ENCODE measurements at places on chromosomes 5 and 9. TPM values are rescaled to one million over a fixed set of nuclear protein-coding genes. Genes with fewer than 3 reads are reported as not detected.

OR1Q1 gene
- not detected for total RNA-seq

PCDHB9 gene
- 1.8 TPM for total RNA-seq

- DNase-seq, result no peak
- no peak overlapping the region for H3K27ac ChIP-seq
- no peak overlapping the region for H3K4me3 ChIP-seq
- H3K36me3 ChIP-seq, result no peaks in the 10 kb centered on the region
- H3K27me3 ChIP-seq, result peaks cover 29% of the 10 kb centered on the region
Observed at GRCh38 chr5:10982626-10983025, 221.6 kb upstream of the DAP start.

DNA sequence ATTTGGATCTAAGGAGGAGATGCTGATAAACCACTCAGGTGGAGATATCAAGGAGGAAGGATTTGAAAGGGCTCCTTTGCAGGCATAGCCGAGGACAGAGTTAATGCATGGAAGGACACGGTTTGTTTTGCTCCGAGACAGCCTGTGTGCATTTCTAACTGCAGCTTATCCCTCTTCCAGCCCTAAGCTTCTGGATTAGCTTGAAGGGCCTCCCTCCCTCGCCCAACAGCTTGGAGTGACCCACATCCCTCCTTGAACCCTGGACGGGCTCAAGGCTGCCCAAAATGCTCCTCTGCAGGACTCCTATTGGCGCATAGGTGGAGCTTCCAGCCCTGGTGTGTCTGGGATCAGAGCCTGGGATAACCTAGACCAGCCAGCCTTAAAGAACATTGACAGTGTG lies 66.7 kb downstream of the PPARGC1B start:
- DNase-seq, result no peak
- H3K4me1 ChIP-seq, result peaks cover 40% of the 10 kb centered on the region
- no peaks in the 10 kb centered on the region for H3K36me3 ChIP-seq
- no peaks in the 10 kb centered on the region for H3K27me3 ChIP-seq
- H3K4me3 ChIP-seq, result no peak overlapping the region

GRCh38 chr9:107976767-107977166 lies 487.2 kb upstream of the KLF4 start:
- no peak for DNase-seq
- no peak overlapping the region for H3K4me3 ChIP-seq
- H3K27me3 ChIP-seq, result no peaks in the 10 kb centered on the region
- peaks cover 15% of the 10 kb centered on the region for H3K4me1 ChIP-seq

GRCh38 chr5:169629847-169630548 lies 7.1 kb upstream of the DOCK2 start:
- peaks cover 54% of the 10 kb centered on the region for H3K4me1 ChIP-seq
- H3K27ac ChIP-seq, result peak overlapping the region; percentile 29
- H3K27me3 ChIP-seq, result no peaks in the 10 kb centered on the region
- H3K4me3 ChIP-seq, result peak overlapping the region; percentile 10
- peak; percentile 90 for DNase-seq
- no peaks in the 10 kb centered on the region for H3K36me3 ChIP-seq

GRCh38 chr9:81619353-81620001 lies 69.9 kb downstream of the TLE1 start:
- no peaks in the 10 kb centered on the region for H3K27me3 ChIP-seq
- no peak overlapping the region for H3K4me3 ChIP-seq
- no peak for DNase-seq
- H3K4me1 ChIP-seq, result no peaks in the 10 kb centered on the region
- H3K36me3 ChIP-seq, result peaks cover 36% of the 10 kb centered on the region
- H3K27ac ChIP-seq, result no peak overlapping the region

DNA sequence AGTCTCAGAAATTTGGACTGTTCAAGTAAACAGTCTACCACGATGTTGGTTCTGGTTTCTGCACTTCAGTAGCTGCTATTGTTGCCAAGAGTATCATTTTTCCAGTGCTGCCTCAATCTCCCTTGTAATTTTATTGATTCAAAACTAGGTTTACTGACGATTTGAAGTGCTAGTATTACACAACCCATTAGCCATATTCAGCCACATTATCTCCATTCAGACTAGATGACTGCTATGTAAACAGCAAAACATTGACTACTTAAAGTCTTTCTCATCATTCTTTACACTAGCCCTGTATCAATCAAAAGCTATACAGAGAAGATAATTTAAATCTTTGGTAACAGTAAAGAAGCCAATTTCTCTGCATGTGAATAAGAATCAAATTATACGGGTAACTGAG lies 102.0 kb upstream of the TSLP start:
- H3K4me1 ChIP-seq, result peaks cover 9% of the 10 kb centered on the region
- H3K4me3 ChIP-seq, result no peak overlapping the region
- H3K27me3 ChIP-seq, result no peaks in the 10 kb centered on the region
- DNase-seq, result no peak
- no peak overlapping the region for H3K27ac ChIP-seq
- no peaks in the 10 kb centered on the region for H3K36me3 ChIP-seq

DNA sequence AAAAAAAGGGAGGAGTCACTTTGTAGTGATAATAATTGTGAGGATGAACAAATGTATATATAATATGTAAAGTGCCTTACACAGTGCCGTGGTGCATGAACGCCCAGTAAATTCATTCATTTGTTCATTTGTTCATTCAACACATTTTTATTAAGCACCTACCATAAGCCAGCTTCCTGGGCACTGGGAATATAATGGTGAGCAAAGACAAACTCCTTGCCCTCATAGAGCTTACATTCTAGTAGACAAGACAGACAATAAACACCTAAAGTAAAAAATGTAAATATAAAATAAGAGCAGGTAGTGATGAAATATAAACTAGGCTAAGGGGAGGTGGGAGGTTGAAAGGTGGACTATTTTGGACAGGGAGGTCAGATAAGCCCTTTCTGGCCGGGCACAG lies 32.0 kb downstream of the SPRY4 start:
- H3K27ac ChIP-seq, result no peak overlapping the region
- no peak overlapping the region for H3K4me3 ChIP-seq
- H3K27me3 ChIP-seq, result no peaks in the 10 kb centered on the region

DNA sequence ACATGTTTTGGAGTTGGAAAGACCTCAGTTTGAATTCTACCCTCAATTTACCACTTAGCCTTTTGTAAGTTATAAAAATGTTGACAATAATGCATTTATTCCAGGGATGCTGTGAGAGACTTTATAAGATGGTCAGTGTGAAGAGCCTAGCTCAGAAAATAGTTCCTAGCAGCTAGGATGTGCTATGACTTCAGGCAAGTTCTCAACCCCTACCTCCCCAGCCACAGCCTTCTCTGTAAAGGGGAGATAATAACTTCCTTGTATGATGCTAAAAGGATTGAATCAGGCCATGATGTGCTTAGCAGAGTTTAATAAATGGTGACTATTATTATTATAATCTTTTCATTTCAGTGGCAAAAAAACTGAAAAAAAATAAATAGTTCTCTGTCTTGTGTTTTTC lies 77.6 kb downstream of the ALDH1A1 start:
- no peaks in the 10 kb centered on the region for H3K4me1 ChIP-seq
- H3K36me3 ChIP-seq, result no peaks in the 10 kb centered on the region
- no peak overlapping the region for H3K27ac ChIP-seq
- DNase-seq, result no peak

DNA sequence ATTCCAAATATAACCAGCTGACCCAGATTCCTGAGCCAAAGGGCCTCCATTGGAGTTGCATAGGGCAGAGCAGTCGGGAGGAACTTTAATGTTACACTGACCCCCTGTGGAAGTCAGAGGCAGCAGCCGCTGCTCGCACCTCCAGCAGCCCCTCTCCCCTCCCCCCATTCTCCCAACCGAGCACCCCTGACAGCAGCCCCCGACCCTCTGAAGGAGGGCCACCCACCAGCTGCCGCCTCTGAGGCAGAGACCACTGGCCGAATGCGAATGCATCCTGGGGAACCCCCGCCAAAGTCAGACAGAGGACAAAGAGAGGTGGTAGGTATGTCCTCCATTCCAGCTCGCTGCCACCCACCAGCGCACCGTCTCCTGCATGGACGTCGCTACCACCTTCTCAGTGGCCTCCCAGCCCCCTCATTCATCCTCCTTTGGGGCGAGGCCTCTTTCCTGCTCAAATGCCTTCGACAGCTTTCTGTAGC lies 231.0 kb downstream of the CDK5RAP2 start:
- DNase-seq, result peak; percentile 64
- H3K27ac ChIP-seq, result no peak overlapping the region
- no peaks in the 10 kb centered on the region for H3K27me3 ChIP-seq
- H3K36me3 ChIP-seq, result no peaks in the 10 kb centered on the region

- H3K4me3 ChIP-seq, result no peak overlapping the region
- peak overlapping the region; percentile 84 for H3K27ac ChIP-seq
- H3K4me1 ChIP-seq, result peaks cover 21% of the 10 kb centered on the region
- peak; percentile 62 for DNase-seq
- H3K27me3 ChIP-seq, result no peaks in the 10 kb centered on the region
Observed at GRCh38 chr5:74542482-74542881, 98.0 kb downstream of the ENC1 start.

DNA sequence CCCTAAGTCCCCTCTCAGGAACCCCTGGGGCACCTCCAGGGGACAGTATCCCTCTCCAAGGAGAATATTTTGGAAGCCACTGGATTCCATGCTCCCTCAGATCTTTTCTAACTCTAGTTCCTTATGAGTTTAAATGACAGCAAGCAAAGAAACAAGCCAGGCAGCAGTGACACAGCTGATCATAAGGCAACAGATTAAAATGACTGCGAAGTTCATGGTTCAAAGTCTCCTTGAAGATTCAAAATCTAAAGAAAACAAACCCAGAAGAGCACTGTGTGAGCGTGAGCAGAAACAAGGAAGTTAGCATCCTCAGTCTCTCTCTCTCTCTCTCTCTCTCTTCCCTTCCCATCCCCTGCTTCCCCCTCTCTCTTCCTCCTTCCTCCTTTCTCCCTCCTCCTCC lies 316.7 kb upstream of the SLC30A5 start:
- no peak overlapping the region for H3K4me3 ChIP-seq
- no peaks in the 10 kb centered on the region for H3K27me3 ChIP-seq
- no peak overlapping the region for H3K27ac ChIP-seq
- H3K4me1 ChIP-seq, result no peaks in the 10 kb centered on the region

GRCh38 chr9:18720691-18721090 lies 246.7 kb downstream of the ADAMTSL1 start:
- no peak overlapping the region for H3K4me3 ChIP-seq
- no peaks in the 10 kb centered on the region for H3K27me3 ChIP-seq

DNA sequence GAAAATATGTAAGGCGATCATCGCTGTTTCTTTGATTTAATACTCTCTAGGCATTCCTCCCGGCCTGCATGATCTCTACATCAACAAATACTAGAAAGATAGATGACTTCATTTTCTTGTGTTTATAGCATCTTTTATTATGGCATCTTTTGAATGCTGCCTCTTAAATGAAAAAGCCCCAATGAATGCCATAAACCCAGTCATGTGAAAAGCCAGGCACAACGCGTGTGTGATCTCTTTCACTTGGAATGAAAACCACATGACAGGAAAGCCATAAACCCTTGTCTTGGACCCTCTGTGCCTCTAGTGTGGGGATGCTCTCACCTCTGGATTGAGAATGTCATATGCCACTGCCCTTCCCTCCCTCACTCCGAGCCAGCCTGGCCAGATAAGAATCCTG lies 476.2 kb downstream of the SEMA5A start:
- no peak overlapping the region for H3K4me3 ChIP-seq
- H3K27ac ChIP-seq, result no peak overlapping the region
- H3K27me3 ChIP-seq, result no peaks in the 10 kb centered on the region
- H3K4me1 ChIP-seq, result no peaks in the 10 kb centered on the region

- H3K27me3 ChIP-seq, result no peaks in the 10 kb centered on the region
- no peak overlapping the region for H3K27ac ChIP-seq
- H3K36me3 ChIP-seq, result no peaks in the 10 kb centered on the region
Observed at GRCh38 chr5:171127314-171127713, 181.7 kb upstream of the TLX3 start.

All from MCF 10A (cell line).